ENCODE measurements at places on chromosomes 12 and 14.

DNA sequence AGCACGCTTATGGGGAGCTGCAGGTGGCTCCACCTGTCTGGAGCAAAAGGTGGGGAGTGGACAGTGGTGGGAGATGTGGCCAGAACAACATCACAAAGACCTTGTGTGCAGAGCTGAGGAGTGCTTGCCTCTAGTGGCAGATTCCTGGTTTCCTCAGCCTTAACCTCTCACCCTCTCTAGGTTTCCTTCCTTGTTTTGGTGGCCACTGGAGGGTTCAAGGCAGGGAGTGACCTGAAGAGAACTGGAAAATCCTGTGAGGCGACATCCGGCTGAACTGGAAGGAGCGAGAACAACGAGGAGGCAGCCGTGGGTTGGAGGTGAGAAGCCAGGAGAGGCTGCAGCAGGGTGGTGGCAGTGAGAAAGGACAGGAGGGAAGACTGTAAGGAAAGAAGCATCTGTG is 6.3 kb upstream of the FLVCR2 start:
- no peak for DNase-seq

GRCh38 chr14:50038398-50039119 is 77.8 kb downstream of the VCPKMT start:
- DNase-seq, result no peak

GRCh38 chr12:30364822-30365221 is 330.8 kb downstream of the IPO8 start:
- DNase-seq, result no peak

DNA sequence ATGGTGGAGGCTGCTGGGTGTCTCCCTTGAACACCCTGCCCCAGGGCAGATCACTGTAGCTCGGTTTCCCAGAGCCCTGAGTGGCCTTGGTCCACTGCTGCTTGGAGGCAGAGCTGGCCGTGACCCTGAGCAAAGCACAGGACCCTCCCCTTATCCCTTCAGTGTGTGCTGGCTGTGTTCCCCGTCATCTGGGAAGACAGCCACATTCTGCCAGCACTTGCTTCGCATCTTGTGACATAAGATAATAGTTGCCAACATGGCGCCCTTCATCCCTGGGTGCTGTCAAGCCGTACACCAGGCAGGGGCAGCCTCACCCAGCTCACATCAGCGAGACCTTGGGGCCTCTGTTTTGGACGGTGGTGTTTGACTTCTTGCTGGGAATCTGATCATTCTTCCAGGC is 12.1 kb upstream of the ALDH2 start:
- DNase-seq, result no peak

- DNase-seq, result no peak
Measured at GRCh38 chr14:22531451-22532344, 57.3 kb downstream of the DAD1 start.

DNA sequence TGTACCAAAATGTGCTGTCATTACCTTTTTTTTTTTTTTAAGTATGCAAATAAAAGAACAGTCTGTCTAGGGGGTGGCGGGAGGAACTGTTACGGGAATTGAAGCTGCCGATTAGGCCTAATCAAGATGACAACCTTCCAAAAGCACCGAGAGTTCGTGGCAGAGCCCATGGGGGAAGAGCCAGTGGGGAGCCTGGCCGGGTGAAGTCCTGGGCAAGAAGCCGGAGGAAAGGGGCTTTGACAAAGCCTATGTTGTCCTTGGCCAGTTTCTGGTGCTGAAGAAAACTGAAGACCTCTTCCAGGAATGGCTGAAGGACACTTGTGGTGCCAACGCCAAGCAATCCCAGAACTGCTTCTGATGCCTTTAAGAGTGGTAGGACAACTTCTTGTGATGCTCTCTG is 42.6 kb downstream of the ACTN1 start:
- DNase-seq, result no peak
